ENCODE measurements at places on chromosomes 1 and 21.

GRCh38 chr21:26715878-26716506, 129.2 kb downstream of the ADAMTS1 start:
- DNase-seq, result no peak

DNA sequence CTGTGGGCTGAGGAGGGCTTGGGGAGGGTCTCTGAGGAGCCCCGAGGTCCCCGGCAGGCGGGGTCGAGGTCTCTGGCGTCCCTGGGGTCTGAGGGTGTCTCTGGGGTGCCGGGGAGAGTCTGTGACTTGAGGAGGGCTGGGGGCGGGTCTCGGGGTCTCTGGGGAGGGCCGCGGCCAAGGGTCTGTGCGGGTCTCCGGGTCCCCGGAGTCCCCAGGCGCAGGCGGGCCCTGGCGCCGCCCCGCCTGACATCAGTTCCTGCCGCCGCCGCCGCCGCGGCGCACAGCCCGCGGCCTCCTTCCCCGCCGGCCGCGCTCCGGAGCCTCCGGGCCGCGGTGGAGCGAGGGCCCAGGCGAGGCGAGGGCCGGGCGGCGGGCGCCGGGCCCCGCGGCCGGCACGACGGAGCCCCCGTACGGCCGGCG, at the start of gene PLEKHM2:
PLEKHM2 (plus strand) TSS at position 279 of the 420 bp plus-strand sequence. CDS start 239 bp downstream, outside the sequence.
- no peak for DNase-seq

GRCh38 chr1:103211073-103211472, 102.8 kb upstream of the COL11A1 start:
- DNase-seq, result no peak

GRCh38 chr1:223708001-223708359, 4.4 kb upstream of the CAPN2 start:
- DNase-seq, result no peak

DNA sequence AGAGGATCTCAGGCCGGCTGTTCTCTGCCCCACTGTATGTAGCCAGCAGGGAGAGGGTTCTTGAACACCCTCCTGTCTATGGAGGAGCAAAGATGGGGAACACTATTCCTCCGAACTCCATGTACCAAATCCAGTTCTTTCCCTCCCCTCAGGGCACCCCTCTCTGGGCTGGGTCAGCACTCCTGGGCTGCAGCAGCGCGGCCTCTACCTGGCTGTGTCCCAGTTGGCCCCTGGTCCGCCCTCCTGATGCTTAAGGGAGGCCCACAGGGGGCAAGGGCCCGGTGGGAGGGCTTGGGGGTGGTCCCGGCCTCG, 471 bp upstream of the ADPRS start:
- DNase-seq, result no peak

- DNase-seq, result peak; percentile 59
Observed at GRCh38 chr1:67053785-67054772, at the start of gene SLC35D1. Gene SLC35D1, minus strand, starts transcription at chr1:67054148. Its CDS starts 135 bp downstream, at chr1:67054013.

DNA sequence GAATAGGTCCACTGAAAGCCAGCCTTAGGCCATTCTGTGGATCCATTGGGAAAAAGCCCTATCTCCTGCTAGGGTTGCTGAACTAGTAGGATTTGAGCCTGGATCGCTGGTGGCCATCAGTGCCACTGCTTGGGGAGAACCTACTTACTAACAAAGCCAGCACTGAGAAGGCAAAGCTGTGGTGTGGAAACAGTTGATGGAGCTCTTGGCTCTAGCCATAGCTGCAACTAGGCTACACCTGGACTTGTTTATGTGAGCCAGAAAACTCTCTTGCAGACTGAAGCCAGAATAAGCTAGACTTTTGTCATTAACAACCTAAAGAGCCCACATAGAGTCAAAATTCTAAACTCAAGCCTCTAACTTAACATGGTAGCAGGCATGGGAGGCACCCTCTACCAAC, 20.7 kb downstream of the DAB1 start:
- no peak for DNase-seq

- DNase-seq, result no peak
Observed at GRCh38 chr1:206496131-206496793, 11.1 kb upstream of the RASSF5 start.

GRCh38 chr21:45893740-45894449, 87.7 kb upstream of the COL6A1 start:
- no peak for DNase-seq
